ENCODE measurements at places on chromosomes 7 and 10.
A peak's percentile ranks its signal among the peaks of the same experiment; 100 is the strongest.

GRCh38 chr10:7310076-7310475 lies 100.8 kb downstream of the SFMBT2 start:
- no peak for DNase-seq

- no peak for DNase-seq
Observed at GRCh38 chr10:132451506-132452215, 54.7 kb downstream of the PWWP2B start.

- peak; percentile 64 for DNase-seq
Observed at GRCh38 chr7:23074443-23075261, 30.9 kb upstream of the KLHL7 start.

GRCh38 chr10:61684894-61685507 lies 22.3 kb downstream of the CABCOCO1 start:
- DNase-seq: no peak

DNA sequence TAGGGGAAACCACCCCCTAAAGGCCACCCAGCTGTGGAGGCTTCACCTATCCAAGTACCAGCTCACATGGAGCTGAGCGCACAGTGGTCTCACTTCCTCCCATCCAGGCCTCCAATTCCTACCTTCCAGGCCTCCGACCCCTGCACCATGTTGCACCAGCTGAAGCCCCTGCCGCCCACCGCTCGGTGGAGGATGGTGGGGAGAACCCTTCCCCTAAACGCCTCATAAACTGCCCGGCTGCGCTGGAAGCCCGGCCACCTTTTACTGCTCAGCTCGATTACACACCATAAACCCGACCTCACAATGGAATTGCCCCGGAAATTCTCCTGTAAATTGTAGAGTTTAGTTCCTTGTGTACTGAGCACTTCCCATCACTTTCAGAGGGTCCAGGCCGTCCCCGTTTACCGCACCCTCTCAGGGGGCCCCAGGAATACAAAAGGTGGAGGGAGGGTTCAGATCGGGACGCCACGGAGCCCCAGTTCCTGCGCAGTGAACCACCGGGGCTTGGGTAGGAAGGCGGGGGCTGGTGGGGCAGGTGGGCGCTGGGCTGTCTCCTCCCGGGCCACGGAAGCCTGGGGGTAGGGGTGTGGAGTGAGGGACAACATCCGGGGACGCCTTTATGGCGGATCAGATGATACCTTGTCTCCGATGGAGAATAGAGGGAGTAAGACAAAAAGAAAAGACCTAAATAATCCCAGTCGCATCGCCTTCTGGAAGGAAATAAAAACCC lies 1.4 kb upstream of the HOXA7 start:
- DNase-seq: no peak

- DNase-seq: no peak
Observed at GRCh38 chr7:47757921-47758411, 176.1 kb upstream of the TNS3 start.

DNA sequence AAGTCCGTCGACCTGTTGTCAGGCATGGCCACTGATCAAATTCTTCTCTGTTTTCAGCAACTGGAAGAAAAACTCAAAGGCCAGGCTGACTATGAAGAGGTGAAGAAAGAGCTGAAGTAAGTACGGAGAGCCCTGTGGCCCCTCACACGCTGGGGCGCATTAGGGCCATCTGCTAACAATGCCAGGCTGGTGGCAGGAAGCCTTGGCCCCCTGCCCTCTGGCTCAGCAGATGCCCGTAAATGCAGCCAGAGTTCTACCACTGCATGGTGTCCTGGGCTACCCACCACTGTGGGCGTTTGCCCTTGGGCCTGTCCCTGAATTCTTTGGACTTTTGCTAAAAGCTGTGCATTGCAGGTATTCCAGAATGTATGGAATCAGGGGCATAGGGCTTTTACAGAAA lies 96.9 kb upstream of the SH2B2 start:
- no peak for DNase-seq

- no peak for DNase-seq
Observed at GRCh38 chr7:46344533-46344932, 423.5 kb upstream of the IGFBP3 start.
